ENCODE measurements at places on chromosomes 7 and 10.

- no peak for DNase-seq
Measured at GRCh38 chr7:157388301-157388700, 51.5 kb downstream of the DNAJB6 start.

DNA sequence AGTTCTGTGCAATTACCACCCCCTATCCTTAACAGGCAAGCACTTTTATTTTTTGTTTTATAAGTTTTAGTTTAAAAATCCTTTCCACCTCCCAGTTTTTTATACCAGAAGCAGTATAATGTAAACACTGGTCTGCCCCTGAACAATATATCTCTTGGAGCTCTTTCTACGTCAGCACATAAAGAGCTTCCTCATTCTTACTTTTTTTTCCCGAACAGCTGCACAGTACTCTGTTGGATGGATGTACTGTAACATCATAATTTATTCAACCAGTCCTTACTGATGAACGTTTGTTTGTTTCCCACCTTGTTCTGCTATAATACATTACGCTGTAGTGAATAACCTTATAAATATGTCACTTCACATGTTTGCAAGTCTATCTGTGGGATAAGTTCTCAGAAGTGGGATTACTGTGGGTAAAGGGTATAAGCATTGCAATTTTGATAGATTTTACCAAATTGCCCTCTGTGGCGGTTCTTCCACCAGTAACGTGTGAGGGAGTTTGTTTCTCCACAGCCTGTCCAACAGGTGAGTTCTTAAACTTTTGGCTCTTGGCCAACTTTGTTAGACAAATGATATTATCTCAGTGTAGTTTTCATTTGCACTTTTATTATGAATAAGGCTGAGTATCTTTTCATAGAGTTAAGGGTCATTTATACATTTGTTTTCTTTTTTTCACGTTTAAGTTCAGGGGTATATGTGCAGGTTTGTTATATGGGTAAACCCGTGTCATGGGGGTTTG, 32.8 kb downstream of the ADRA2A start:
- no peak for DNase-seq

DNA sequence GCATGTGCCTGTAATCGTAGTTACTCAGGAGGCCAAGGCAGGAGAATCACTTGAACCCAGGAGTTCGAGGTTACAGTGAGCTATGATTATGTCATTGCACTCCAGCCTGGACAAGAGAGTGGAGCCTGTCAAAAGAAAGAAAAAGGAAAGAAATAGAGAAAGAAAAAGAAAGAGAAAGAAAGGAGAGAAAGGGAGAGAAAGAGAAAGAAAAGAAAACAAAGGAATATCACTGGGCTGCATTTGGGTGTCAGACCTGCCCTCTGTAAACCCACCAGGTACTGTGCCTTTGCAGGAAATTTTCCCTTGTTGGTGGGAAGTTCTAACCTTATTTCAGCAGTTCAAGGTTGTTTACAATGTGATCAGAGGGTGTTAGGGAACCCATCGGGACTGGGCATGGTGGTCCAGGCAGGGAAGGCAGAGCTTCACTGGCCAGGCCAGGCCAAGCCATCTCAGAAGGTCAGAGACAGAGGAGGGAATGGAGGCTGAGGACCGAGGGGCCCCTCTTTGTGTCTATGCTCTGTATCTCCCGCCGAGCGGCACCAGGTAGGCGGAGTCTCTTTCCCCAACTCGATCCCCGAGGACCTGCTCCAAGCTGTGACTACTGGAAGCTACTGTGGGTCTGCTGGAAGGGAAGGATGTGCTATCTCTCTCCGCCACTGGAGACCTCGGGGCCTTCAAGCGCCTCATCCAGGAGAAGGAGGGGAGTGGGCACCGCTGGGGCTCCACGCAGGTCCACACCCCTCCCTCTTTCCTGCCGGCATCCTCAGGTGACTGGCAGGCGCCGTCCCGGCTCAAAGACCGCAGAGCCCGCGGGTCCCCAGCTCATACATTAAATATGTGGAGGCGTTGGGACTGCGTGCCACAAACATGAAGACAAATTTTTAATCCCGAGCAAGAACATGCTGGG, 15.2 kb upstream of the KAZALD1 start:
- no peak for DNase-seq

GRCh38 chr10:121942749-121943416, 15.1 kb upstream of the ATE1 start:
- DNase-seq: no peak

GRCh38 chr7:11843113-11843765, 11.2 kb upstream of the THSD7A start:
- no peak for DNase-seq

- peak; percentile 30 for DNase-seq
Measured at GRCh38 chr7:37081436-37081835, 357.1 kb upstream of the AOAH start.

GRCh38 chr7:153027210-153027609, 267.7 kb downstream of the ACTR3B start:
- no peak for DNase-seq

GRCh38 chr10:99788598-99789256, 6.3 kb downstream of the ABCC2 start:
- DNase-seq: no peak
